CD8-positive, alpha-beta T cell (primary cell): ENCODE measurements at places on chromosomes 6 and 20.
A peak's percentile ranks its signal among the peaks of the same experiment; 100 is the strongest.

DNA sequence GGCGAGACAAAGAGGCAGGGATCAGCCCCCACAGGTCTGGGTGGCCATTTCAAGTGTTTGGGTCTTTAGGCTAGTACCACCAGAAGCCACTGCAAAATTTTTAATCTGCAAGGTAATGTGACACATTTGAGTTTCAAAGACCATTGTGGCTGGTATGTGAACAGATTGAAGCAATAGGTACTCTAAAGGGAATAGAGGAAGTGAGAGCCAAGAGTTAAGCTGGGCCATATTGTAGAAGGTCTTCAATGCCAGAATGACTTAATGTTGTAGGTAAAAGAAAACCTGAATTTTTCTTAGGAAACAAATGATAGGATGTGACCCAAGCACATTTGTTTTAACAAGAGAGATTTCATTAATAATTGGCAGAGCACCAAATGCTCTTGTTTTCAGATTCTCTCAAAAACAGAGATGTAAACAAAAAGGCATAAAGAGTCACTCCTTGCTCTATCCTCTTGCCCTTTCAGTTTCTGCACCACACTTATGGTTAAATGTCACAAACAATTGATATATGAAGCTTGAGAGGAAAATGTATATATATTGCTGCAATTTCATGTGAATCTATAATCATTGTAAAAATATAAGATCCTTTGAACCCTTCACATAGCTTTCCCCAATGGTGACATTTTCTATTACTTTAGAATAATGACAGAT, 307.1 kb upstream of the PLN start:
- DNase-seq = no peak

DNA sequence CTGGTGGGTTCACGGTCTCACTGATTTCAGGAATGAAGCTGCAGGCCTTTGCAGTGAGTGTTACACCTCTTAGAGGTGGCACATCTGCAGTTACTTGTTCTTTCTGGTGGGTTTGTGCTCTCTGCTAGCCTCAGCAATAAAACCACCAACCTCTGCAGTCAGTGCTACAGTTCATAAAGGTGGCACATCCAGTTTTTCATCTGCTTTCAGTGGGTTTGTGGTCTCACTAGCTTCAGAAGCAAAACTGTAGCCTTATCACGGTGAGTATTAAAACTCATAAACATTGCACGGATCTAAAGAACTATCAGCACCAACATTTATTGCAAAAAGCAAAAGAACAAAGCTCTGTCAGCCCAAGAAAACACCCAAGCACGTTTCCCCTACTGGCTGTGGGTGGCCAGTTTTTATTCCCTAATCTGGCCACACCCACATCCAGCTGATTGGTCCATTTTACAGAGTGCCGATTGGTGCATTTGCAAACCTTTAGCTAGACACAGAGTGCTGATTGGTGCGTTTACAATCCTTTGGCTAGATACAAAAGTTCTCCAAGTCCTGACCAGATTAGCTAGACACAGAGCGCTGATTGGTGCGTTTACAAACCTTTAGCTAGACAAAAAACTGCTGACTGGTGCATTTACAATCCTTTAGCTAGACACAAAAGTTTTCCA, 3.4 kb upstream of the TMEM14C start:
- DNase-seq = no peak

GRCh38 chr20:43559147-43559987, 540 bp downstream of the SGK2 start:
- DNase-seq = no peak

GRCh38 chr20:24422091-24422760, 47.2 kb upstream of the SYNDIG1 start:
- no peak for DNase-seq

DNA sequence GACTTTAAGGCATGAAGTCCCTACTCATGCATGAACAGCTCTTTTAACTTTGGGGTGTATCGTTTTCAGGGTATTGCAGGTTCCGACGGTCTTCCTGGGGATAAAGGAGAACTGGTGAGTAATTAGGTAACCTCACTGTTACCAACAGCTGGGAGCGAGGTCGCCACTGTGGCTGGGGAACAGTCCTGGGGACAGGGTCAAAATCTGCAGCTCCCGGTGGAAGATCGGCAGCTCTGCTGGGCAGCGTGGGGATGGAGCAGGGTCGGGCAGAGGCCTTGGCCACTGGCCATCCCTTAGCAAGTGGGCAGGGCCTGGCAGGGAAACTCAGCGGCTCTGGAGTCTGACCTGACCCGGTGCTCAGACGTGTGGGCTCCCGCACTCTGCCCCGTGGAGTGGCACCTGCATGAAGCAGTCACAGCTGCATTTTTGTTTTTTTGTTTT, 16.1 kb downstream of the COL9A3 start:
- peak; percentile 3 for DNase-seq

DNA sequence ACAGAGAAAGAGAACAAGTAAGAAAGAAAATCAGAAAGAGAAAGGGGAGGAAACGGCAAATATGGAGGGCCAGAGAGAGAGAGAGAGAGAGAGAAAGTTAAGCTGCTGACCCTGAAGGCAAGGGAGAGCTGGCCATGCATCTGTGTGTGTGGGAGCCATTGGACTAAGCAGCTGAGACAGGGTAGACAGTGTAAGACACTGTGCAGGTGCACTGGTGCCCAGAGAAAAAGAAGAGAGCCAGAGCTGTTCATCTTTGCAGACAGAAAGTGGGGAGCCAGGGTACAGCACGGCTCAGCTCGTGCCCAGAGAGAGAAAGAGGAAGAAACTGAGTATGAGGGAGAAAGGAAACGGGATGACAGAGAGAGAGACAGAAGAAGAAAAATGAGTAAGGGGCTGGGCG, 24.2 kb upstream of the ZNF318 start:
- no peak for DNase-seq

DNA sequence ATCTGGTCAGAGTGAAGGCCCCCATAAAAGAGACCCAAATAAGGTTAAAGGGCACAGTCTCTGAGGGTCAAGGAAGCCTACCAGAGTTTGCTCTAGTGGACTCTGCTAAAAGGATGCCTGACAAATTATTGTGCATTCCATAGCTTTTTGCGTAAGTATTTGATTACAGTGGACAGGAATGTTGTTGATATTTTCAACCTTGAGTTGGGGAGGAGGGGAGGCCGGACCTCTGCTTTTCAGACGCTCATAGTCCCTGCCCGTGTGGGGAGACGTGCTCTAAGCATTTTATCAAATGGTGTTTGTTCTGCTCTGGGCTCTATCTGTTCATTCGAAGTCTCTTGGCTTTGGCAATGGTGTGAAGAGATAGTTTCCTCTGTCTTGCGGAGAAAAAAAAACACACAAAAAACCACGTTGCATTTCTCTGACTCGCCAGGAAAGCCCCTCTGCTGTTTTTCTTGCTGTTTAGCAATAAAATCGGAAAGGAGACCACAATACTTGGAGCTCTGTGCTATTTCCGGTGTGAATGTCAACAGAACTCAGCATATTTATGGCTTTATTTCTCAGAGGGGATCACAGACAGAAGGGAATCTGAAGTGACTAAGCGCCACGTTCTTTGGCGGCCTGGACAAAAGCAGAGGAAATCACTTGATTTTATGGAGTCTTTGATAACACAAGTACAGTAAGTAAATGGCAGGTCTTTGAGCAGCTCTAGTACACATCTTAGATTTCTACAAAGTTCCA, 159.8 kb downstream of the ZFP64 start:
- DNase-seq = peak; percentile 84

DNA sequence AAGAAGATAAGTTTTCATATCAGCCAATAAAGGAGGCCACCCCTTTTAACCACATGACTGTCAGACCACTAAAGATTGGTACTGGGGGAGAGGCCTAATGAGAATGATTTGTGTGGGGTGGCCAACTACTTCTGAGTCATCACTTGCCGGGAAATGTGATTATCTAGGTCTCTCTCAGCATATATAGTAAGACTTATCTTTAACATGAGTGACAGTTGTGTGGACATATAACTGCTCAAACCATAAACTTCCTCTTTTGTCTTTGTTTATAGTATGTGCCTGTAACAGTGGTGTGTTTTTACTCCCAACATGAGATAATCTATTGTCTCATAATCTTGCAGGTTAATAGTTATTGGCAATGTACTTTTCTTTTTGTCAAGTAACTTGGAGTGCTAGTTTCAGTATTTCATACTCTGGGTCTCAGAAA, 312.4 kb downstream of the CDKAL1 start:
- DNase-seq = no peak

DNA sequence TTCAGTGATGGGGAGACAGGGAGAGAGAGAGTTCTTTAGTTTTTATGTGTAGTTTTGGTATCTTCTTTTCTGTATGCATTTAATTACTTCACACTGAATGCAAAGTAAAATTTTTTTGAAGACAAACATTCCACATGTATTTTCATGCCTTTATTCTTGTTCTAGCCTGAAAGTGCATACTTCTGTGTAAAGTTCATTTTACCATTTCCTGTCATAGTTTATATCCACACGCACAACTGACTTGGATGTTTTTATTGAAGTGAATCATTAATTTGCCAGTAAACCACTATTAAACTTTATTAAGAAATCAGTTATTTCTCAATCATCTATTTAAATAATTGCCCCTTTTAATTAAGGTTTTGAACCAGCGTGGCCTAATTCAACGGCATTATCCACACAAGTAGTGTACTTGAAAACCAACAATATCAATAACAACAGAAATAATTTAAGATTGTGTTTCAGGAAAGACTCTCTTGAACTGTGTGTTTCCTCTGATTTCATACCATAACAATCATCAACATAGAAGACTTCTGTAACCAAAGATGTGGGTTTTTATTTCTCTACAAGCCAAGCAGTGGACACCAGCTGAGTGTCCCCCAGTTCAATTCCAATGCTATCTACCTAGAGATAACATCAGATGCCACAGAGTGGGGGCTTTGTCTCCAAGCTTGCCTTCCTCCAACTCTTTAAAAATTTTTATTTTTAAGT, 512.7 kb upstream of the JAG1 start:
- no peak for DNase-seq

- DNase-seq = no peak
Measured at GRCh38 chr6:147022041-147022440, 182.2 kb upstream of the STXBP5 start.

GRCh38 chr20:18055261-18055660, 2.5 kb downstream of the OVOL2 start:
- DNase-seq = no peak

DNA sequence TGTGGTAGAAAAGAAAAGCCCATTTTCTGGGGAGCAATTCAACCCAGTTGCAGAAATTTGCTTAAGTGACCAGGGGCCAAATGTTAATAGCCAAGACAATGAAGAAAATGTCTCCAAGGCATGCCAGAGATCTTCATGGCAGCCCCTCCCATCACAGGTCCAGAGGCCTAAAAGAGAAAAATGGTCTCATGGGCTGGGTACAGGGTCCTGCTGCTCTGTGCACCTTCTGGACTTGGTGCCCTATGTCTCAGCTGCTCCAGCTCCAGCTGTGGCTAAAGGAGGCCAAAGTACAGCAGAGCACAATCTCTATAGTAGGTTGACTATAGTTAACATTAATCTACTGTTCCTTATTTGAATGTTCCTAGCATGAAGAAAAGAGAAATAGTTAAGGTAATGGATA, 44.7 kb downstream of the FRK start:
- no peak for DNase-seq

DNA sequence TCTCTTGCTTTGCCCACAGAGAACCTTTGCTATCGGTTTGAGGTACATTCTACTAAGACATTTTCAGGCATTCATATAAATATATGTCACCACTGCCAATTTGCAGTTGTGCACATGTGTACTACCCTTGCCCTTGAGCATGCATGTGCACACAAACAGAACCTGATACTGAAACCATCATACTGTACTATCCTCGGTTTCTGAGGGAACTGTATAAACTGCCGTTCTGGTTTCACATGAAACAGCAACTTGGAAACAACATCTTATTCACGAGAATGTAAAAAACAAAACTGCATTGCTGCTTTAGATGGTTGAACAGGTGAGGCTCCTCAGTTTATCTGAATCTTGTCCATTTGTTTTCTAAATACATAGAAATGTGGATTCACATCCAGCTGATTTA, 151.2 kb upstream of the TMEM170B start:
- no peak for DNase-seq

DNA sequence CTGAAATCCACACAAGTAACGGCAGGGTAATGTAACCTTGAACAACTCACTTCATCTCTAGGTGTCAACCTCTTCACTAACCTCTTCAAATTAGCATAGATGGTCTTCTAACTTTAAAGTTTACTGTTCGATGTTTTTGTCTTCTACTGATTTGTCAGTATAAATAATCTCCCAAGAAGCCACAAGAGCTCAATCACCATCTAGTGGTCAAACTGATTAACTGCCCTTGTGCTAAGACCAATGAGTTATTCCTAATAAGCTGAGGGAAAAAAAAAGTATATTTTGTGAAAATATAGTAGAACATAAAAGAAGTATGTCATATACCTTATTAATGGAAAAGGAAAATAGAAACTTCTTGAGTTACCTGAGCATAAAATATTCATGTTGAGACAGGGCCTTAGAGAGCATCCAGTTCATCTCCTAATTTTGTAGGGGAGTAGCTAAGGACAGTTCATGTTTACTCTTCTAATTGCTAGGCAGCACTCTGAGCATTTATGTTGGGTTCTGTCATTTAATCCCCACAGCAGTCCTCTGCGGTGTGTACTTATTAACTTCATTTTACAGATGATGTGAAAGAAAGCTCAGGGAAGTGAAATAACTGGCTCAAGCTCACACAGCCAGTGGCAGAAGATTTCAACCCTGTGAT, 317.1 kb downstream of the ESR1 start:
- no peak for DNase-seq

- DNase-seq = no peak
Measured at GRCh38 chr6:4113649-4114048, 21.7 kb downstream of the ECI2 start.

DNA sequence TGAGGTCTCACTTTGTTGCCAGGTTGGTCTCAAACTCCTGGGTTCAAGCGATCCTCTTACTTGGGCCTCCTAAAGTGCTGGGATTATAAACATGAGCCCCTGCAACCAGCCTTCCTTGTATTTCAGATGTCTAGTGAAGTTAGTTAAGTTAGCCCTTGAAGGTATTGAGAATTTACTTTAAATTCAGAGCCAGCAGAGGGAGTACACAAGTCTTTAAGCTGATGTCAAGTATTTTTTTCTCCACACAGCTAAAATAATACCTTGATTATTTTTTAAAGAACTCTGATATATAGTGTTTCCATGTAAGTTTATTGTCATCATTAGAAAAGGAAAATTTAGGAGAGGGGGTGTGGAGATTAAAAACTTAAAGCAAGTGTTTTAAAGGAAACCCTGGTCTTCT, 9.8 kb downstream of the FOXO3 start:
- no peak for DNase-seq

DNA sequence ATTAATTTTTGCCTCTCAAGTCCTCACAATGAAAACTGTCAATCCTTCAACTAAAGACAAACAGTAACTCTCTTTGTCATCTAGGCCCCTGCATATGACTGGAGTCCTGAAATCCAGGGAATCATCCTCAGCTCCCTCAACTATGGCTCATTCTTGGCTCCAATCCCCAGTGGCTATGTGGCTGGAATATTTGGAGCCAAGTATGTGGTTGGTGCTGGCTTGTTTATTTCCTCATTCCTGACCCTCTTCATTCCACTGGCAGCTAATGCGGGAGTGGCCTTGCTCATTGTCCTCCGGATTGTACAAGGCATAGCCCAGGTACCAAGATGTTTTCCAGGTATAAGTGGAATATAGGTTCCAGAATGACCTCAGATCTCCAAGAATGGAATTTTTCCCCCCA, 15.4 kb downstream of the SLC17A4 start:
- DNase-seq = no peak

- DNase-seq = no peak
Measured at GRCh38 chr20:63196768-63197470, 19.0 kb downstream of the YTHDF1 start.
